NCI-H2081 (cell line): ENCODE measurements at places on chromosomes 12 and 14.

- DNase-seq: no peak
Measured at GRCh38 chr12:92065639-92066038, 80.0 kb downstream of the BTG1 start.

- DNase-seq: no peak
Measured at GRCh38 chr14:89669193-89669592, 252.2 kb upstream of the FOXN3 start.

DNA sequence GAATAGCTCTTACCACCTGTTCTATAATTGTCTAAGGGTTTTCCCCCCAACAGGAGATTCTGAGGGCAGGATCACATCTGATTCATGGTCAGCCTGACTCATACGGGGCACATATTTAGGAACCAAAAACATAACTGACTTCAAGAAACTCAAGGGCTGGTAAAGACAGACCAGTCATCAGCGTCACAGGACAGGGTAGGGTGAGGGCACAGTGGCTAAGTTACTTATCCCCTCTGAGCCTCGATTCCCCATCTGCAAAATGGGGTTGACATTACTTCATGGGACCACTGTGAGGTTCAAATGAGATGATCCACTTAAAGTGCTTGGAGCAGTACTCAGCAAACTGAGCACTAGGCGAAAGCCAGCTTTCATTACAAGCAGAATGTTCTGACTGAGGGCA lies 606 bp downstream of the CINP start:
- DNase-seq: no peak

- no peak for DNase-seq
Measured at GRCh38 chr12:52267699-52268098, 6.7 kb upstream of the KRT86 start.

DNA sequence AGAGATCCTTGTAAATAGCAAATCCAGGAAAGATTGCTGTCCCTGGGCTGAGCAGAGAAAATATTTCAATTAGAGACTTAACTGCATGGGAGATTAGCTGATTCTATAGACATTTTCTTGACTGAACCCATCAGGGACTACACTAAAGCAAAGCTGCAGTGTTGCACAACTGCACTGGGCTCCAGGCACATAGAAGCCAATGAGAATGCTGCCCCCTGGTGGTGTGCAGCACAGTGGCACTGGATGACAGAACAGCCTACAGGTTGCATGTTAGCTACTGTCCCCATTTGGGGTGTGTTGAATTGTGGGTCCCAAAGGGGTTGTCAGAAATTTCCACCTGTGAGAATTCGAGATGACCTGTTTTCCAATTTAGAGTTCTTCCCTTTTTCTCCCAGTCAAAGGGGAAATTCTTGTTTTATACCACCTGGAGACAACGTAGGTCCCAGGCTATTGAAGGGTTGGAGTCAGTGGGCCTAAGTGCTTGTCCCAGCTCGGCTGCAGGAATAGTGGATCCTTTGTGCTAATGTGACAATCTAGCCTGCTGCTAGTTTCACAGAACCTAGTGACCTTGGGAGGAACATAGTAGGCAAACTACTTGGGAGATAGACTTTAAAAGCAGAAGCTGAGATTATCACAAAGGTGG lies 114.7 kb downstream of the SLC8A3 start:
- DNase-seq: peak; percentile 81

GRCh38 chr14:69226178-69226577 lies 33.8 kb upstream of the GALNT16 start:
- no peak for DNase-seq

DNA sequence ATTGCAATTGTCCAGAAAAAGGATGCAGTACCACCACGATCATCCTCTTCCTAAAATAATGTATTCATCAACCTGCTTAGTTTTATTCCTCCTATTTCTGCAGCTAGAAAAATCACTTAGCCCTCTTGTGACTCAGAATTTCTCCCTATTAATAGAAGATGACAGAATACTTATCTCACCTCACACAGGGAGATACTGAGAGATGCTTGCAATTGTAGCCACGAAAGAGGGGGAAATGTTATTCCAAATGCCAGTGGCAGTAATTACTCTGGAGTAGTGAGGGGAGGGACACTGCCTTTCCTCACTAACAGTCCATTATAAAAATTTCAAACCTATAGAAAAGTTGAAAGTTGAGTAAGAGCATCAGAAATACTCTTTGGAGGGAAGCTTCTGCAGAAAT lies 11.8 kb upstream of the DUSP6 start:
- DNase-seq: no peak

DNA sequence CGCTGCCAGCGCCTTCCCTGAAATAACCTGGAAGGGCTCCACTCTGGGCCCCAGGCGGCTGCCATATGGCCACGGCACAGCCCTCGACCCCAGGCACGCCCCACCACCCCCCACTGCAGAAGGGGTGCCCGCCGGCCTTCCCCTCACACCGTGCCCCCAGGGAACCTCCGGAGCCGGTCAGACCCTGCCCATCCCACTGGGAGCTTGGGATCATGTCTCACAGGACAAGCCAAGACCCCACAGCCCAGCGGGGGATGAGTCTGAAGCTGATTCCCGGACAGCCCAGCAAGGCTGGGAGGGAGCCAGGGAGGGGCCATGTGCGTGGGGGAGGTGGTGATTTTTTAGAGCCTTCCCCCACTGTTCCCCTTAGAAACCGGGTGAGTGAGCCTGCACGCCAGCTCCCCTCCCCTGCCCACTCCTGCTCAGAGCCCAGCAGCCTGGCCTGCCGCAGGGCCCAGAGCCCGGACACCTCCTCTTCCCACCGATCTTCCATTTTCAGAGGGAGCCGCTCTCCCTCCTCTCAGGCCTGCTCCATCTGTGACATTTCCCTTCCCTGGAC lies 1.4 kb downstream of the RIMBP2 start:
- DNase-seq: no peak

DNA sequence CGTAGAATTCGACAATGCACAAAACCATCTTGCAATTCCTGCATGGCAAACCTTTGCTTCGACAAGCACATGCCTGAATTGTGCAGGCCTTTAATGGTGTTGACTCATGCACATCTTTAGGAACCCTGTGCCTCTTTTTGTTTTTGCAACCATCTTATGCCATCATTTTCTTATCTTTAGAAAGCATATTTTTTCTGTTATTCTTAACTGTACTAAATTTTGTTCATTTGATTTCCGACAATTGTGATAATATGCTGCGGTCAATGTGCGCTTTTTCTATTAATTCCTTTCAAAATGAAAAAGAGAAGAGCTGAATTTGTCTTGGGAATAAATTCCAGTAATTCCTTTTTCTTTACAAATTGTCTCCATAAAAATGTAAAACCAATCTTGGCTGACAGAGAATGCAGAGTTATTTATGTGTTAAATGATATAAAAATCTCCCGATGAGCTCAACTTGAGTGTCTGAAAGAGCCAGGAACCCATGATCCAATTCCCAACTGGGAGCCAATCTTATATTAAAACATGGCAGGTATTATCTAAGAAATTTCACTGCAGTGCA lies 20.1 kb upstream of the CDK17 start:
- no peak for DNase-seq

- no peak for DNase-seq
Measured at GRCh38 chr14:88660056-88660455, 97.2 kb downstream of the ZC3H14 start.

- DNase-seq: no peak
Measured at GRCh38 chr14:105255021-105255507, 6.7 kb downstream of the BTBD6 start.

- DNase-seq: no peak
Measured at GRCh38 chr12:53613821-53614220, 12.4 kb downstream of the ATF7 start.

- DNase-seq: no peak
Measured at GRCh38 chr14:57297852-57298251, 29.1 kb downstream of the AP5M1 start.

GRCh38 chr14:33430414-33431035 lies 491.8 kb downstream of the NPAS3 start:
- DNase-seq: no peak

- DNase-seq: no peak
Measured at GRCh38 chr14:32327255-32327961, 1.7 kb upstream of the AKAP6 start.

DNA sequence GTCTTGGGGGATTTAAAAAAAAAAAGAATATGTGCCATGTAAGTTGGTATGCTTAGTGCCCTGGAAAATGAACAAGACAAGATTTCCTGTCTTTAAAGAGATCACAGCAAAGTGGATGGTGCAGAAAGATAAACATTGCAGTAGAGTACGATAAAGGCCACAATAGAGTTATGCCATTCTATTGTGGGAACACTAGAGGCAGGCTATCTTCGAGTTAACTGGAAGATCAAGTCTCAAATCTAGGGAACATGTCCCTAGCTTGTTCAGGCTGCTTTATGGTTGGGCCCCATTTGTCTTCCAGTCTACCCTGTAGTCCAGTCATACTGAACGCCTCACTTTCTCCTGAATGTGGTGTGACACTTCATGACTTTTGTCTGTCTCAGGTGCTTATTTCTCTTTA lies 18.7 kb upstream of the CCT2 start:
- DNase-seq: no peak

DNA sequence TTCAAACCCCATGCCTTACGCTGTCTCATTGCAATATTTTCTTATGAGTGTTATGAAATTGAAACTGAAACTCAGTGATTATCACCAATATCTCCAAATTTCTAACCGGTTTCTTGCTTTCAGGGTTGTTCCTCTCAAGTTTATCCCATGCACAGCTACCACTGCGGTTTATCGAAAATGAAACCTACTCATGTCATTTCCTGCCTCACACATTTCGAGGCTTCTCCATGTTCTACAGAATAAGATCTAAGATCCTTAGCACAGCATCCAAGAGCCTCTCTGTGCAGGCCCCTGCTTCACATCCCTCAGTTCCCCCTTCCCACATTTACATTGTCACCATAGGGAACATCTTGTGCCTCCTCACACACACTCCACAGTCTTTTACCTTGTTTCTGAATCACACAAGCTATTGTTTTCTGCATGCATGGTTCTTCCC lies 45.5 kb upstream of the FAR2 start:
- no peak for DNase-seq

DNA sequence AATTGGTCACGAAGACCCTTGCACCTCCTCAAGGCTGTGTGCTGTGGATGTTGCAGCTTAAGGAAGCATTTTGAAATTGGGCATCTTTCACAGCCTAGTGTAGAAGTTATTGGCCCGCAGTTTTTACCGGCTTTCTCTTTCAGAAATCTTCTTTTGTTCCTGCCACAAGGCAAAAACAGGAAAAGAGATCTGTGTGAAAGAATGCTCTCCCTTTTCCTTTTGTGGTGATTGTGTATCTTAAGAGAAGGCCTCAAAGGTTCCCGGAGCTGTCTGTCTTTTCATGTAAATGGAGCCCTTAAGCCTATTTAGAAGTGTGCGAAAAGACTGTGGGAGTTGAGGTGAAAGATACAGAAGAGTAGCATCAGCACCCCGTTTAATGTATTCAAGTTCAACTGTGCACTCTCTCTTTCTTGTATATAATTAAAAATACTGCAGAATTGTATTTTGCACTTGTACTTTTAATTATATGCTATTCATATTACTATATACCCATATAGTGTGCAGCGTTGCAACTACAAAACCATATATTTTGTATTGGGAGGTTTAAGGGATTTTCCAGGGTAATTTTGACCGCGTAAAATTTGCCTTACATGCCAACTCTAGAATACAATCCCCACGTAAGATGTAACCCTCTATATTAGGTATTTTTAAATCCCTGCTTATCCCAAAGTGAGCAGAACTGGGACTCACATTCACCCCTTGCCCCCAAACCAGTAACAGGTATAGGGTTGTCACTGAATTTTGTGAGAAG lies 441.7 kb downstream of the RAD51B start:
- DNase-seq: no peak

GRCh38 chr14:78440356-78440894 lies 270.3 kb downstream of the NRXN3 start:
- no peak for DNase-seq

GRCh38 chr12:42104087-42104486 lies 40.6 kb downstream of the GXYLT1 start:
- DNase-seq: no peak

- peak; percentile 52 for DNase-seq
Measured at GRCh38 chr14:103483600-103483999, 39.0 kb downstream of the CKB start.

GRCh38 chr14:61355892-61356325 lies 34.5 kb downstream of the PRKCH start:
- no peak for DNase-seq

DNA sequence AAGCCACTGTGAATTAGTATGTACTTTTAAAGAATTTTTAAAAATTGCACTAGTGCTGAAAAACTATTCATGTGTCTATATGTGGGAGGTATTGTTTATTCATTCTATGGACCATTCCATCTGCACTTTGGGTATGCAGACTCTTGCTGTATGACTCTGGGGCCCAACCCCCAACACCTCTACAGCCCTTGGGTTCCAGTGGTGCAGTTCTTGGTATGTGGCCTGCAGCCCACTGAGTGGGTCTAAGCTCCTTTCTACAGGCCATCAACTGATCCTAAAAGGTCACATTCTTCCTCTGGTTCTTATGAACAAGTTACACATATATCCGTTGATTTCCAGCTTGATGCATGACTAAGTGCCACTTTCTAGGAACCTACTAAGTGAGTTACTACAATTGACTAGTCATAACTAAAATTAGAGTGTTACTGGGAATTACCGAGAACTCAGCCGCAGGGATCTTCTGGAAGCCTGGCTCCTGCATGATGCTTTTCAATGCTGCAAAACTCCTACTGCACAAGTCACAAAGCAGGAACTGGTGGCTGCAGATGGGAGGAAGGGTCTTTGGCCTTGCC lies 62.4 kb upstream of the MED13L start:
- DNase-seq: no peak

GRCh38 chr14:100789460-100790417 lies 36.2 kb upstream of the MEG3 start:
- DNase-seq: no peak

DNA sequence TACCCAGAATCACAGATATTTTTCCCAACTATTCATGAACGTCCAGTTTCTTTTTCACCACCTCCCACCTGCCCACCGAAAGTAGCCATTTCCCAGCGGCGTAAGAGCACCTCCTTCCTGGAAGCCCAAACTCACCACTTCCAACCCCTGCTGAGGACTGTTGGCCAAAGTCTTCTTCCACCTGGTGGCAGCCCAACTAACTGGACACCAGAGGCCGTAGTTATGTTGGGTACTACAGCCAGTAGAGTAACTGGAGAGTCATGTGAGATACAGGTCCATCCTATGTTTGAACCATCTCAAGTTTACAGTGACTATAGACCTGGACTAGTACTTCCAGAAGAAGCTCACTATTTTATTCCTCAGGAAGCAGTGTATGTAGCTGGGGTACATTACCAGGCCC lies 81.6 kb downstream of the RAD52 start:
- DNase-seq: no peak

- no peak for DNase-seq
Measured at GRCh38 chr12:20350495-20350894, 17.8 kb upstream of the PDE3A start.

DNA sequence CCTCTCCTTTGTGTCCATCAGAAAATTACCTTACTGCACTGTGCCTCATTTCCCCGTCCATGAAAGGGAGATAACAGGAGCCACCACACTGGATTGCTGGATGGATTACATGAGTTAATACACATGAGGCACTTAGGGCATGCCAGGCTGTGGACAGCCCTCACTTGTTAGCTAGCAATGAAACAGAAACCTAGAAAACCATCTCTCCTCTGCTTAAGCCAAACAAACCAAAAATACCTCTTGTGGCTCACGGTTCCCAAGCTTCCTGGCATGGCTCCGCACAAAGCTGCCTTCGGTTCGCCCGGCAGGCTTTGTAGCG lies 660 bp upstream of the HCFC2 start:
- DNase-seq: no peak

- DNase-seq: no peak
Measured at GRCh38 chr14:54638135-54638446, 71.2 kb downstream of the SAMD4A start.

GRCh38 chr12:20372326-20373096 lies 4.2 kb downstream of the PDE3A start:
- no peak for DNase-seq

GRCh38 chr14:101738703-101739320 lies 22.7 kb upstream of the PPP2R5C start:
- no peak for DNase-seq
